PC-9 (cell line): ENCODE measurements at places on chromosomes 3 and 15. TPM values are rescaled to one million over a fixed set of nuclear protein-coding genes. Genes with fewer than 3 reads are reported as not detected.

DNA sequence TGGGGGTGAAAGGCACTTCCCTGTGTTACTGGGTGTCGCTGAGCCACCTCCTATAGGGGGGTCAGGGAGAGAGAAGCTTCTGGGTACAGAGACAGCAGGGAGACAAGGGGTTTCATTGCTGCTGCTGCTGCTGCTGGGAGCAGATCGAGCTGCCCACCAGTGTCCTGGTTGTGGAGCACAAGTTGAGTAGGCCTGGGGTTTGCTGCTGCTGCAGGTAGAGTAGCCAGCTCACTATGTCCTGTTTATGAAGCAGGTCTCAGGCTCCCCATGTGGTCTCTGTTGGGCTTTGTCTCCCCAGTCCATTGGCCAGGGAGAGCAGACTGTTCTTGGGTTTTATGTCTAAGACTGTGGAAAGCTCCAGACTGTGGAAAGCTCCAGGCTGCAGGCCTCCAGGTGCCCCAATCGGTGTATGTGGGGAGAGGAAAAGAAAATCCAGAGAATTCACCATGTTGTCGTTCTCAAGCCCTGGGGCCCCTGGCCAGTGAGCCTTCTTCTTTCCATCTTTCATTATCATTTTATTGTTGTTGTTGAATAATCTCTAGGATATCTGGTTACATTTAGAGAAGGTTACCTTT lies 157.8 kb downstream of the ADAMTS17 start:
- no peak for DNase-seq

GRCh38 chr15:78044407-78045155 lies 32.9 kb downstream of the TBC1D2B start:
- no peak for DNase-seq

DNA sequence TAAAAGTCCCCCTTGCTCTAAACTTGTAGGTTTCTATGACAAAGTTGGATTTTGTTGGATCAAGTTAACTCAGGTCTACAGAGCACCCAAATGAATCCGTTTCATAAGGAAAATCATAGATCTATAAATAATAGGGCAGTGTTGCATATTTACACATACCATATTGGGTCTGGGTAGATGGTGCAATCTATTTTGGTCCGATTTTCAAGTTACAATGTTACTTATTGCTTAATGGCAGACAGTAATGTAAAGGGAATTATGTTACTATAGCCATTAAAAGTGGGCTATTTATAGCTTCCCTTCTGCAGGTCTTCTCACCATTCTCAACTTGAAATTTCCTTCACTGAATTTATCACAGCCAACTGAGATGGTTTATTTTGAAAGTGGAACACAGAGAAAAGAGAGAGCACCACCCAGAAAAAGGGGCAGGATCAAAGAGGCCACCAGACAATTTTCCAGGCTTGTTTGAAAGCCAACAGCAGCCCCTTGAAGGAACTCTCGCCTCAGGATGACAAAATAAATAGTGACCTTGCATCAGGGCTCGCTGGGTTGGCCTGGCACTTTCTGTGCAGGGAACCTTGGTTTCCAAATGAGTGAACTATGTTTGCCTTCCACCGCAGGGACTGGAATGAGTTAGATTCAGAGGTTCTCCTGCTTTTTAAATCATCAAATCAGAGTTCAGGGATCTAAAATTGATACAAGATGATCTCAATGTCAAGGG lies 260.2 kb upstream of the HES1 start:
- DNase-seq: peak; percentile 37

The SI gene
- not detected in 2 replicates for total RNA-seq

DNA sequence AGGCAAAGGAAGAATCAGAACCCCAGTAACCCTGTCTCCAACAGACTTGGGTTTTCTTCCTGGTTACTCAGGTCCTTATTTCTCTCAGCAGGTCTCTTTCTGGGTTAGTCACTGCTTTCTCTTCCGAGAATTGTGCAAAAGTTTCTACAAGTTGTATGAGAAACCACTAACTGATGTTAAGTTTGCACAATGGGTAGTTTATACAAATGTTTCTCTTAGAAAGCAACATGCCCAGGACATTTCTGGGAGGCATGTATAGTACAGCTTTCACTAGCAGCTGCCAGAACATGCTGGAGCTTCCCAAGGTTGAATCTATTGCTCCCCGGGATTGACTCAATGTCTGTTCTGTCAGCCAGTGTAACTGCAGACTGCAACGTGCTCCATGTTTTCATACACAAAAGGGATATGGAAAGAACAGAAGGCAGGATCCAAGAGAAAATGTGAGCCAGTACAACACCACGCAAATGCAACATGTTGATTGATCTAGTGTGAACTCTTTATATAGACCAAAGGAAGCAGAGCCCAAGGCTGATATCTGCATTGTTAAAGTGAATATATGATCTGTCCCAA lies 887.8 kb downstream of the MCTP2 start:
- no peak for DNase-seq

The FETUB gene
- total RNA-seq: not detected in 2 replicates

The CRYGS gene
- total RNA-seq: 2.8 and 4.4 TPM in 2 replicates

GRCh38 chr15:31398677-31399301 lies 72.2 kb downstream of the KLF13 start:
- DNase-seq: no peak
